Muscle of back (tissue), 13 donors: ENCODE measurements at places on chromosomes 5 and 9.

DNA sequence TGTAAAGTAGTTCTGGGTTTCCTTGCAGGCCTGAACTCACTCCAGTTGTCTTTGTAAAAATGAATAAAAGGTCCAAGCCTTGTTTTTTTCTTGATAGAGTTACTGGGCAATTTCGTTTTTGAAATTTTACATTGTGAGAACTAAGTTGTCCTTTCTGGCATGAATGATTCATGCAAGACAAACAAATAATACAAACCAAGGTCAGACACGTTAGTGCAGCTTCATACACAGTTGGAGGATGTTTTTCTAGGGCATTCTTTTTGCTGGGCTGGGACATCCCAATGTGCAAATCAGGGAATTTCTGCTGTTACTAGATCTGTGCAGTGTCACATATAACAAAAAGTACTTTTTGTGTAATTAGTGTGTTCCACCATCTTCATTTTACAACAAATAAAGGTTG lies 96.0 kb downstream of the MEGF10 start:
- no peak for DNase-seq

GRCh38 chr5:107157809-107158208 lies 512.9 kb downstream of the EFNA5 start:
- DNase-seq, result no peak

DNA sequence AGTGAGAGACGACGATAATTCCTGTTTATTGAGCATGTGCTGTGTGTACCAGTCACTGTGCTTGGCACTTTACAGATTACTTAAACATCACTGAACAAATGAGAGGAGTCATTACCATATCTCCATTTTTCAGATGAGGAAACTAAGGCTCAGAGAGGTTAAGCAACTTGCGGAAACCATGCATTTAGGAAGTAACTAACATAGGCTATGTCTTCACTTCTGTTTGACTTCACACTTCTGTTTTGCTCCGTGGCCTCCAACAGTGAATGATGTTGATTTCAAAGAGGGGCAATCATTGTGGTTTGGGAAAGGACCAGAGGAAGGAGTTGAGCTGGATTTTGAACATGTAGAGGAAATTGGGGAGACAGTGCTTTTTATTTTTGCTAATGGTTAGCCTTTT lies 16.7 kb downstream of the GCNT1 start:
- DNase-seq, result no peak

DNA sequence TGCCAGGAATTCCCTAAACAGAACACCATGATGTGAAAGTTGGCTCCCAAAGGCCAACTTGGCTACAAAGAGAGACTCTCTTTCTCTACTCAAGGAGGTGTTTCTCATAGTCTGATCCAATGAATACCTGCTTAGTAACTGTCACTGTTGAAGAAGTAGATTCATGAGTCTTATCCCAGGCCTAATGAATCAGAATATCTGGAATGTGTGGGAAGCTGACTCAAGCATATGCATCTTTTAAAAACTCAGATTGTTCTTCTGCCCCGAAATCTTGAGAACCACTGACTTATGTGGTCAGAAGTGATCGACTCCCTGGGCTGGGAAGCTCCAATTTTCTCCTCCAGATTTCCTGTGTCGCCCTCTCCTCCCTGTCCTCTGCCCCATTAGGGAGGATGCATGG lies 345.6 kb downstream of the PLK2 start:
- DNase-seq, result no peak

- DNase-seq, result no peak
These were observed 526.2 kb upstream of the ST8SIA4 start for GRCh38 chr5:101429241-101429640.

- DNase-seq, result no peak
These were observed 224.3 kb downstream of the AOPEP start for GRCh38 chr9:94950579-94951323.

DNA sequence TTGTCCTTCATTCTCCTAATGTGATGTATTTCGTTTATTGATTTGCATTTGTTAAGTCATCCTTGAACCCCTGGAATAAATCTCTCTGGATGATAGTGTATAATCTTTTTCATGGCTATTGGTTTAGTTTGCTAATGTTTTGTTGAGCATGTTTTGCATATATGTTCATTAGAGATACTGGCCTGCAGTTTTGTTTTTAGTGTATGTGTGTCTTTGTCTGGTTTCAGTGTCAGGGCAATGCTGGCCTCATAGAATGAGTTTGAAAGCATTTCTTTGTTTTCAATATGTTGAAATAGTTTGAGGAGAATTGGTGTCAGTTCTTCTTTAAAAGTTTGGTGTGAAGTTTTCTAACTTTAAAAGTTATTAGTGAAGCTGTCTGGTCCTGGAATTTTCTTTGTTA lies 149.6 kb upstream of the ATP10B start:
- DNase-seq, result no peak

- DNase-seq, result peak; percentile 33
These were observed 19.7 kb upstream of the MOB3B start for GRCh38 chr9:27549196-27549755.

DNA sequence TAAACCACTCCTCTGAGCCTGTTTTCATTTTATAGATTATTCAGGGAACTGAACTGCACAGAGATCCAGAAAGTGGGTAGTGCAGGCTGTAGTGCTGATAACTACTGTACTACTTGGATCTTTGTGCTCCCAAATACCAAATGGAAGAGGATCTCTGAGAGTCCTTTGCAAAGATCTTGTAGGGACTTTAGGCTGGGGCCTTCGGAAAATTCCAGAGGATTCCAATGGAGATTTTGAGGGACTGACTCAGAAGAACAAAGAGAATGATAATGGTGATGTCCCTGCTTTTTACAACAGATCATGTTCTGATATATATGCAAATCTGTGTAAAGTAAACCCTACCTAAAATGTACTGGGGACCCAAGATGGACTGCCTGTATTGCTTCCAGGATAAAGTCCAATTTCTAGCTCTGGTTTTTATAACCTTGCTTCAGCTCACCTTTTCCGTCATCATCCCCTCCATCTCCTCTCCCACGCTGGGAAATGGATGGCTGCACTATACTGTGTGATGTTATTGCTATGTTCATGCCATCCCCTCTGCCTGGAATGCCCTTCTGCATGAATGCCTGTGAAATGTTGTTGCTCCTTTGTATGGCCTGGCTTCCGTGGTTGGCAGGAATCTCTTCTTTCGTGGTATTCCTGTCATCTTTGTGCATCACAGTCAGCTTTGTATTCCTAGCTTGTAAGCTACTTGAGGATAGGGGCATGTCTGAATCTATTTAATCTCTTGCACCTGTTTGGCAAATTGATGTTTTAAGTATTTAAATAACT lies 9.7 kb upstream of the PSMD5 start:
- DNase-seq, result no peak

GRCh38 chr9:72486594-72486955 lies 34.8 kb upstream of the TMC1 start:
- DNase-seq, result peak; percentile 36

GRCh38 chr5:157166214-157167213 lies at the start of gene GARIN3:
Gene GARIN3 (minus strand): TSS chr5:157166264. CDS start chr5:157166168, 96 bp downstream.
- DNase-seq, result no peak

DNA sequence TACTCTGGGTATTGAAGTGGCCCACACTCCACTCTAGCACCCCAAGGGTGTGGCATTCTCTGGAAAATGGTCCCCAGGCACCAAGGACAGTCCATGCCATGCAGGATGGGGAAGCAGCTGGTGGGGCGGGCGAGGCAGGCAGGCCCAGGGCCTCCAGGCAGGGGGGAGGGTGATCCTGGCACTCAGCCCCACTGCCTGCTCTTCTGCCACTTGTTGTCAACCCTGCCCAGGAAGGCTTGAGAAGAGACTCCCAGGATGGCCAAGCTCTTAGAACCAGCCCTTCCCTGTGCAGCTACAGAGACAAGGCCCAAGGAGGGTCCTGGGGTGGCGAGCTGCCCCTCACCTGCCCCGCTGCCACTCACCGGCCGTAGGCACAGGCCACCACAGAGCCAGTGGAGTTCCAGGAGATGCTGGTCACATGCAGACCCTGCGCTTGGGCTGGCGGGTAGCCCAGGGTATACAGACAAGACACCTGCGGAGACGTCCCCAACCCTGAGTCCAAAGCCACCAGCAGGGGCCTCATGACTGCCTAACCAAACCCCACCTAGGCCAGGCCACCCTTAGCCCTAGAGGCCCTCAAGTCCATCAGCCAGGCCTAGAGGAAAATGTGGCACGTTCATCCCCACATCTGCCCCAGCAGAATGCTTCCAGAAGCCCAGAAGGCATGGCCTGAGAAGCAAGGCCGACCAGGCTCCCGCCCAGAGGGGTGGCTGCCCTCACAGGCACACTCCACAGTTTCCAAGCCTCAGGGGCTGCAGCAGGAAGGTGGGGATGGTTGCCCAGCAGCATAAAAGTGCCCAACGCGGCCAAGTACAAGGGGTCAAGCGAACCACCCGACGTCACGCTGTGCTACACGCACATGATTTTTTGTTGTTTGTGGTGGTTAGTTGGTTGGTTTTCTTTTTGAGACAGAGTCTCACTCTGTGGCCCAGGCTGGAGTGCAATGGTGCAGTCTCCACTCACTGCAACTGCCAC lies 19.8 kb downstream of the DYNC2I2 start:
- peak; percentile 63 for DNase-seq

DNA sequence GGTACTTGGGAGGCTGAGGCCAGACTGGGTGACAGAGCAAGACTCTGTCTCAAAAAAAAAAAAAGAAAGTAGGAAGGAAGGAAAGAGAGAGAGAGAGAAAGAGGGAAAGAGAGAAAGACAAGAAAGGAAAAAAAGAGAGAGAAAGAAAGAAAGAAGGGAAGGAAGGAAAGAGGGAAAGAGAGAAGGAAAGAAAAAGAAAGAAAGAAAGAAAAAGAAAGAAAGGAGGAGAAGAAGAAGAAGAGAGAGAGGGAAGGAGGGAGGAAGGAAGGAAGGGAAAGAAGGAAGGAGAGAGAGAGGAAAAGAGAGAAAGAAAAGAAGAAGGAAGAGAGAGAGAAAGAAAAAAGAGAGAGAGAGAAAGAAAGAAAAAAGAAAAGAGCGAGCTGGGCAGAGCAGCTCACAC lies 3.1 kb upstream of the ZER1 start:
- DNase-seq, result no peak

- peak; percentile 56 for DNase-seq
These were observed 150.4 kb upstream of the PCSK5 start for GRCh38 chr9:75739884-75740611.

- no peak for DNase-seq
These were observed 271.4 kb downstream of the TLE1 start for GRCh38 chr9:81417941-81418340.

DNA sequence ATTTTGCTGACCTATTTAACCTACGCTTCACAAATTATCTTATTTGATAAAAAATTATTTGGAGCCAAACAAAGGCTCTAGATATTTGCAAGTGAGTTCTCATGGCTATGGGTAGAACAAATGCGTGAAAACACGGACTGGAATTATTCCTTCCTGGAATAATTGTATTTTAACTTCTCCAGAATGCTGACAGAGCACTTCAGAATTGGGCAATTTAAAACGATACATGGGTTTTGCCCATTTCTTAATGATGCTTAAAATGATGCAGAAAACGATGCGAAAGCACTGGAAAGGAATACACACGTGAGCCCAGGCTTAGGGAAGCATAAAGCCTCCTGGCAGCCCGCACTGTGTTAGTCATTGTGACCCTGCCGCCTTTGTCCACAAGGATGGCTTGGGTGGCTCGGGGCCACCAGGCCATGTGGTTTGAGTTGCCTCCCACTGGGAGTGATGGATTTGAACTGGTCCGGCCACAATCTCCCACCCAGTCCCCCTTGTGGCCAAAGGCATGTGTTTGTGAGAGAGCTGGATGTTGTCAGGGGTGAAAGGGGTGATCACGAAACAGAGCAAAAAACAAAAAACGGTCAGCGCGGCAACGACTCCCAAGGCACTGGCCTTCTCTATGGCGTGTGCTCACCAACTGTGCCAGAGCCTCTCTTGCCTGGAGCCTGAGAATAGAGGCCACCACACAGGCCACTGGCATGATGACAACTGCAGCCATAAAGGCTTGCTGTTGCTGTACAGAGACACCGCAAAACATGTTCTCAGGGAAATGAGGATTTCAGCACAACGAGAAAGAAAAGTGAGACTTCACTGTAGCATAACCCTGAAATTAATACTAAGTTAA lies 234.2 kb upstream of the ADAMTS16 start:
- no peak for DNase-seq

GRCh38 chr5:9971301-9971700 lies 278.4 kb downstream of the ATPSCKMT start:
- no peak for DNase-seq

DNA sequence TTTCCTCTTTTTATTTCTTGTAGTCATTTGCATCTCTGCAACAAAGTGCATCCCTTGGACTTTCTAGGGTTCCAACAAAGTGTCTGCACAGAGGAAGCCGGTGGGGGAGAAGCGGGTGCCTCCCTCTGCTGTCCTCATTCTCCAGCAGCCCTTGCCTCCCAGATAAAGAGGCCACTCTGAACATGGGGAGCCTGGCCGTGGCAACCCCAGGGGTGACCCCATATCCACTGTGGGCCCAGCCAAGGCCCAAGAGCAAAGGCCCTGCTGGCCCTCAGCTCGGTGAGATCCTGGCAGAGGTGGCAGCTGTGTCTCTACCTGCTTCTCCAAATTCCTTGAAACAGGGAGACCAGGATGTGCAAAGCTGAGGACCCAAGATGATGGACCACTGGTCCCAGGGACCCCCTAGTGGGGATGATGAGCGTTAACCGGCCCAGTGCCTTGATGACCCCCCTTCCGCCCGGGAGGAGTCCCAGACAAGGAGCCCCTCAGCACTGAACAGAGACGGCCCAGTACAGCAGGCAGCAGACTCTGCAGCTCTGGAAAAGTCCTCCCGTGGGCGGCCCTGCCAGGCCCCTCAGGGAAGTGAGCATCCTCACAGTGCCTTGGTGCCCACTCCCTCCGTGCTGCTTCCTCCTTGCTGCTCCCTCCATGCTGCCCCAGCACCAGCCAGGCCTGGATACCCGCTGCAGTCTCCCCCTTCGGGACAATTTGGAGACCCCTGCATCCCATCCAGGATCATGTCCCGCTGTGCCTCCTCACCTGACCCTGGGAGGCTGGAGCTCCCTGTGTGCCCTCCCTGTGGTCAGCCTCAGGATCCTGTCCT lies 62.5 kb downstream of the MRPL36 start:
- DNase-seq, result no peak

DNA sequence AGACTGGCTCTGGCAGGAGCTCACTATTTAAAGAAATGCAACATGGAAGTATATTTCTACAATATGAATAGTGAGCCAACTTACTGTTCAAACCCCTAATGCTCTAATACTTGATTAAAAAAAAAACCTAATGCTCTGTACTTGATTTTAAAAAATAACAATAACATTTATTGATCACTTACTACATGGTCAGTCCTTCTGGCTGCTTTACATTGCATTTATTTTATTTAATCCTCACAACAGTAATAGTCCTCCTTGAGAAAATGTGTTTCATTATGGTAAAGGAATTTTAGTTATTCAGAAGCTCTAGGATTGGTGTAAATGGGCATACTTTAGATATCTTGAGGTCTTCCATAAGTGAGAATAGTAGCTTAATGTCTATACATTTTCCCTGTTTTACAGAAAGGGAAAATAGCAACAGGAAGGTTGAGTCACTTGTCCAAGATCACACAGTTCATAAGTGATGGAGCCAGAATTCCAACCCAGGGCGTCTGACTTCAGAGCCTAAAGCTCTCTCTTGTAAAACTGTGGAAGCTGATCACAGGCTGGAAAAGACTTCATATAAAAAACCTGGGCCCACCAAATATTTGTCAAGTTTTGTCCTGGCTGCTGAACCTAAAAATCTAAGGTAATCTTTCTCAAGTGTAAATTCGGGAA lies 1.0 kb downstream of the STARD4 start:
- peak; percentile 23 for DNase-seq
